ENCODE measurements at places on chromosomes 3 and 15.

GRCh38 chr3:177594096-177594495 is 396.8 kb upstream of the TBL1XR1 start:
- DNase-seq = no peak

- no peak for DNase-seq
These were observed 133.7 kb upstream of the UBE2E1 start for GRCh38 chr3:23671851-23672589.

GRCh38 chr3:160945336-160945735 is 159.8 kb downstream of the B3GALNT1 start:
- DNase-seq = no peak

DNA sequence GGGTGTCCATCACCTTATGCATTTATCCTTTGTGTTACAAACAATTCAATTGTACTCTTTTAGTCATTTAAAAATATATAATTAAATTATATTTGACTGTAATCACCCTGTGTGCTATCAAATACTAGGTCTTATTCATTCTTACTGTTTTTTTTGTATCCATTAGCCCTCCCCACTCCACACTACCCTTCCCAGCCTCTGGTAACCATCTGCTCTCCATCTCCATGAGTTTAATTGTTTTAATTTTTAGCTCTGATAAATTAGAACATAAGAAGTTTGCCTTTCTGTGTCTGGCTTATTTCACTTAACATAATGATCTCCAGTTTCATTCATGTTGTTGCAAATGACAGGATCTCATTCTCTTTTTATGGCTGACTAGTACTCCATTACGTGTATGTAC is 16.8 kb downstream of the C3orf20 start:
- DNase-seq = no peak

DNA sequence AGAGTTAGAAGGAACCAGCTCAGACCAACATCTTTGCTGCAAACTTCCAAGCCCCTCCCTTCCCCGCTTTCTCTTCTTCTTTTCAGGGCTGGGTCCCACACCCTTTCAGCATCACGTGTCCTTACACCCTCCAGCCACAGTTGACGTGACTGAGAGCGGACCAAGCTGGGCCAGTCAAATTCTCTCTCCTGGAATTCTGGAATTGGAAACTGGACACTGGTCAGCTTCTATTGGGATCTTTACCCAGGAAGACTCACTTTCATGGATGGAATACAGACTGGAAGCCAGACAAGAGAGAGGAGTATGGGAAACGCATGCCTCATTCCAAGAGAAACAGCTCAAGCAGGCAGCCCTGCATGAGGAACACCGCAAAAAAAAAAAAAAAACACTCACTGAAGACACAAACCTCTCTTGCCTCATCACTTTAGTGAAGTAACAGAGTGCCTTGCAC is 12.4 kb upstream of the TPM1 start:
- no peak for DNase-seq

- no peak for DNase-seq
These were observed 8.4 kb downstream of the GOLM2 start for GRCh38 chr15:44296625-44297524.

GRCh38 chr3:8456412-8456811 is 45.2 kb upstream of the LMCD1 start:
- no peak for DNase-seq

GRCh38 chr3:187957582-187957981 is 196.4 kb upstream of the LPP start:
- no peak for DNase-seq

- DNase-seq = no peak
These were observed 1460.4 kb upstream of the ALCAM start for GRCh38 chr3:103906304-103906703.

DNA sequence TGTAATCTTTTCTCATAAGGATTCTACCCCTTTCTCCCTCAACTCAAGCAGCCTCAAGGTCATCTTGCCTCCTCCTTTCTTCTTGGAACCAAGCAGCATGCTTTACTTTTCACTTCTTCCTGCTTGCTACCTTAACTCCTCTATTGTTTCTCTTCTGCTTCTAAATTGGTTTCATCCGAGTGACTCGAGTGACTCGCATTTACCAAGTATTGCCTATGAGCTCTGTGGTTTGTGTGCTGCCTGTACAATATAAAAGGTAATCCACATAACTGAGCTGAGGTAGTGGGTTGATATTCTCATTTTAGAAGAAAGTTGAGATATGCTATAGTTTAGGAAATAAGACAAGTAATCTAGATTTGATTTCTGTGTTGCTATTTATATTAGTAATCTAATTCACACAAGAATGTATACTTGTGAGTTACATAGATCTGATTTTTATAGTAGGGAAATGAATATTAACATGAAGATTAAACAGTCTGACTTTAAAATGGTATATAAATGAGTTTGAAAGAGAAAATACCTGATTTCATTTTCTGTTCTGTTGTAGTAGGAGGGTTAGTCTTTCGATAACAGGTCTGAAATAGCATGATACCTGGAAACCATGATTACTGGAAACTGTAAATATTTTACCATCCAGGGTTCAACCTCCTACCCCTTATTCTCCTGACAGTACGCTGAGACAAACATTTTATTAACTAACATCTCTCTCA is 5.5 kb downstream of the HHLA2 start:
- no peak for DNase-seq

DNA sequence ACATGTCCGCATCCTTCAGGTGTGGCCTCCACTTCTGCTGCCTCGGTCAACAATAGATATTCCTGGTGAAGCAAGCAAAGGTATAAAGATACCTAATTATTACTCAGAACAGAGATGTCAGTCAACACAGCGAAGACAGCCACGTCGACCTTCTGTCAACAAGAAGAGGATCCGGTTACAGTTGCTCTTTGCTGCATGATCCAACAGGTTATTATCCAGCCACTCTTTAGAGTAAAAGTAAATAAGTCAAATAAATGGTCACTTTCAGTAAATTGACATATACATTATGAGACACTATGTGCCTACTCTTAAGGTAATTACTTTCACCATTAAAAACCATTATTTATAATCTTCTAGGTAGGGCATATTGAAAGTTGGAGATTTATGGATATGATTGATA is 356.8 kb upstream of the ATP11B start:
- DNase-seq = no peak

DNA sequence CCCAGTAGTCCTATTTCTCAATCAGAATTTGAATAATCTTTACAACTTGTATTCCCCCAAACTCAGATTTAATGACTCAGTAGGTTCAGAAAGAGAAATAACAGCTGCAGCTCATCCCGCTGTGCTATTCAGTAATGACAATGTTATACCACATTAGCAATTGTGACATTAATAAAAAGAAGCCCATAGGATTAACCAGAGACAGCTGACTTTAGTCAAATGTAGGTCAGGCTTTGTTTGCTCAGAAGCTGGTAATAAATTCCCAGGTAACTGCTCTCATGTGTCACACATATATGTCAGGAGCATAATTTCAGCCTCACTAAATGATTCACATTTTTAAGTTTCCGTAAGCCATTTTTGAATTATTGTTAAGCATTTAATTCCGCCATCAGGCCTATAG is 222.0 kb upstream of the UBE2E2 start:
- DNase-seq = no peak
